ENCODE measurements at places on chromosomes 12 and 14.
A peak's percentile ranks its signal among the peaks of the same experiment; 100 is the strongest.

GRCh38 chr12:69204191-69204590 is 35.2 kb upstream of the CPSF6 start:
- no peak for DNase-seq

- DNase-seq, result no peak
Measured at GRCh38 chr12:47755655-47756562, 2.8 kb downstream of the RAPGEF3 start.

GRCh38 chr12:60096727-60097126 is 500.9 kb downstream of the SLC16A7 start:
- no peak for DNase-seq

DNA sequence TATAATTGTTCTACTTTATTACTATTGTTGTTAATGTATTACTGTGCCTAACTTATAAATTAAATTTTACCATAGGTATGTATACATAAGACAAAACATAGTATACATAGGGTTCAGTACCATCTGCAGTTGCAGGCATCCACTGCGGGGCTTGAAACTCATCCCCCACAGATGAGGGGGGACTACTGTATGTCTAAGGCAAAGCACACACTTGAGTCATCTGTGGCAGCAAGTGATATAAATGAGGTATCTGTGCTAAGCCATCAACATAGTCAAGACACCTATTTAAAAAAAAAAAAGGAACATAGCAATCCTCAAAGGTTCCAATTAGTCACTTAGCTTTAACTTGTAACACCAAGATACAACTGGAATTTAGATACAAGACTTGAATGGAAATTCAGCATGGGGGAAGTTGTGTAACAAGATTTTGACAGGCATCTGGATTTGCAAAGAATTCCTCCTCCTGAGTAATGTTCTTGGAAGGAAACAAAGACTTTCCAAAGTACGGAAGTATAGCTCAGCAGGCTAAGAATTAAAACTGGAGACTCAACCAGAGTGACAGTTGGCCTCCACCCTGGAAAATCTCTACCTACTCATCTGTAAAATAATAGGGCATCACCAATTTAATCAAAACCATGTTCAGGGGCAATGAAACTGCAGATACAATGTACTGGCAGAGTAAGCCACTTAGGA is 14.9 kb downstream of the DCAF5 start:
- DNase-seq, result no peak

GRCh38 chr14:85221832-85222231 is 308.1 kb upstream of the FLRT2 start:
- DNase-seq, result no peak

- no peak for DNase-seq
Measured at GRCh38 chr12:123389560-123390351, 5.8 kb downstream of the KMT5A start.

GRCh38 chr14:92551044-92551841 is 37.7 kb downstream of the RIN3 start:
- no peak for DNase-seq

GRCh38 chr12:104692557-104693218 is 235.9 kb downstream of the CHST11 start:
- DNase-seq, result no peak

DNA sequence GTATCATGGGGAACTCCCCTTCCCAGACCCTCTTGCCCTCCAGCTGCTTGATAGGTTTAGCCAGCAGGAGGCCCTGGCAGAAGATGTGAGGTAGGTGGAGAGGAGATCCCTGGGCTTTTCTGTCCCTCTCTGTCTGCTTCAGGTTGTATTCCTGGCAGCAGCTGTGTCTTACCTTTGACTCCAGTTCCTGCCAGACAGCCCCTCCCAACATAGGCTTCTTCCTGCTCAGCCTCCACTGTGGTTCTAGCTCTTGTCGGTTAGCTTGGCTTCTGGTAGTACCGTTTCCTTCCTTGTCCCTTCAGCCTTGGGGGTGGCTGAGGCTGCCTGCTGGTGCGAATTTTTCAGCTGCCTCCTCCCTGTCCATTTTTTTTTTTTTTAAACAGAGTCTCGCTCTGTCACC is 215.7 kb upstream of the CRY1 start:
- DNase-seq, result no peak

- no peak for DNase-seq
Measured at GRCh38 chr12:13144266-13144828, 40.9 kb upstream of the GSG1 start.

- DNase-seq, result no peak
Measured at GRCh38 chr12:128977441-128977840, 124.2 kb downstream of the GLT1D1 start.

DNA sequence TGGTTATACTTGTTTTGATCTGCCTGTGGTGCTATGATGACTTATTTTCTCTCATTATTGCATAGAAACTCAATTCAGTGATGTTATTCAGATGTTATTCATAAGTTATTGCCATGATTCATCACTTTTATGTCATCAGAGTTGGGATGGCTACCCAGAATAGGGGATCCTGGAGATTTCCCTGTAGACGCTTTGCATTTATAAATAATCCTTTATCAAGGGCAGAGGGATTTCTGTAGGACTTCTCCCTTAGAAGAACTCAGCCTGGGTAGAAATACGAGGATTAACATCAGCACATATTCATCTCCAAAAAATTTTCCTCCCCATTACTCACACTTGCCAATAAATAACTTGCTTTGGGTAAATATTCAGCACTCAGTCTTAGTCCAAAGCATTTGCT is 4.9 kb downstream of the GPRC5A start:
- DNase-seq, result no peak

DNA sequence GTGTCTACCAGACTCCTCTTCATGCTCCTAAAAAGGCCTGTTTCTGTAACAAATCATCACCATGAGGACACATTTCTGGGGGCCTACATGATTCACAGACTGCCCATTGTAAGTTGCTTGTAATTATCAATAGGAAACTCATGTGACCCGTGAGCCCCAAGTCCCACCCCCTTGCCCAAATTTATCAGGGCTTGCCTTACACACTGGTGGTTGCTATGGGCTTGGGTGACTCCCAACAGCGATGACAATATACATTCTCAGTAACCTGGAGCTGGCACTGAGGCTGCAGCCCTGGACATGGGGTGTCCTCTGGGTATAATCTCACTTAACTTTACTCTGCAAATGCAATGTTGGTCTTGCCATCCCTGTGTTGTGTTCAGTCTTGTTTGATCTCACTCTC is 149.2 kb downstream of the NRXN3 start:
- DNase-seq, result no peak

DNA sequence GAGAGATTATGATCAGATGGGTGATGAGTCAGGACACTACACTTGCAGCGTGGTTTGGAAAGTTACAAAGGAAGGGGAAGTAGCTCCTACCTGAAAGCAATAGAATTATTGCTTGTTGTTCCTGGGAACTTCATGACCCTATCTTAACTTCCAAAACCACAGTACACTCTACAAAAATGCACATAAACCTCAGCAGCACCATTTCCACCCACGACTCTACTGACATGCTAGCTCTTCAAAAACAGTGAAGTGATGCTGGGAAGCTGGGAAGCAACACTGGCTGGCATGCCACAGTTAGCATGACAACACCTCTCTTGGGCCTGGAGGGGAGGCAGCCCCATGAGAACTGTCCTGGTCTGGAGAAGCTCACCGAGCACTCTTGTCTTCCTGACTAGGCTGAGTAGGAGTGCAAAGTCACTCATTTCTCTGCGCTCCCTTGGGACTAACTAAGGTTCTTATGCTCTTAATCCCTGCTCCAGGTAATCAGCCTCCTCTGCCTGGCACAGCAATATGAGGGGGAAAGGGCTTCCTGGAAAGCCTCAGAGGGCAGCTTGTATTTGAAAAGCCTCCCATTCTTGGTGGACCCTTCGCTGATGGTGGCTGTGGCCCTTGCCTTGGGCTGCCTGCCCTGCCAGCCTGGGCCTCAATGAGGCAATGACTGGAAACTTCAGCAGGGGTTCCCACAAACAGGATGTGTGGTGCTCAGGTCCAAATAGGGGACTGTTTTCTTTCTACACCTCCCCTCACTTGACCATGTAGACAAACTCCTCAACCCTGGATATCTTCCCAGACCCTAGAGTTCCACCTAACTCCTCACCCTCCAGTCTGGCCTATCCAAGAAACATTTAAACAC is 1.2 kb downstream of the KRT3 start:
- no peak for DNase-seq

DNA sequence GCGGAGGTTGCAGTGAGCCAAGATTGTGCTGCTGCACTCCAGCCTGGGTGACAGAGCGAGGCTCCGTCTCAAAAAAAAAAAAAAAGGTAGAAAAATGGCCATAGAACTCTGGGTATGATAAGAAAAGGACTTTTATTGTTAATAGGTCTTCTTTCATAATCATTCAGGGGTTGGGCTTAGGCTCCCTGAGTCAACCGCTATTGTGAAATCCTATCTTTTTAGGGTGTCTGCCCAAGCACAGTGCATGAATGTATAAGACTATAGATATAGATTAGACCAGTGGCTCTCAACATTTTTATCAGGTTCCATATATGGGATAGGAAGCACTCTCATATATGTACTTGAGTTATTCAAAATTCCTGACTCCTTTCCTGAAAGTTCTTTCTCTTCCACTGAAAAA is 48.7 kb upstream of the USP15 start:
- DNase-seq, result no peak

DNA sequence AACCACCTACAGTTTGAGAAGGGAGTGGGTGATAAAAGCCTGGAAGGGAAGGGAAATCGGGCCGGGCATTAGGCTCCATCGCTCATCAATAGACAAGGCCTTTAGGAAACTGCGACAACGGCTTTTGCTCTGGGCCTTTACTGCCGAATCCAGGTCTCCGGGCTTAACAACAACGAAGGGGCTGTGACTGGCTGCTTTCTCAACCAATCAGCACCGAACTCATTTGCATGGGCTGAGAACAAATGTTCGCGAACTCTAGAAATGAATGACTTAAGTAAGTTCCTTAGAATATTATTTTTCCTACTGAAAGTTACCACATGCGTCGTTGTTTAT is 261 bp upstream of the RNU7-1 start:
- peak; percentile 84 for DNase-seq

GRCh38 chr14:55103971-55104954 is 24.8 kb upstream of the LGALS3 start:
- no peak for DNase-seq

DNA sequence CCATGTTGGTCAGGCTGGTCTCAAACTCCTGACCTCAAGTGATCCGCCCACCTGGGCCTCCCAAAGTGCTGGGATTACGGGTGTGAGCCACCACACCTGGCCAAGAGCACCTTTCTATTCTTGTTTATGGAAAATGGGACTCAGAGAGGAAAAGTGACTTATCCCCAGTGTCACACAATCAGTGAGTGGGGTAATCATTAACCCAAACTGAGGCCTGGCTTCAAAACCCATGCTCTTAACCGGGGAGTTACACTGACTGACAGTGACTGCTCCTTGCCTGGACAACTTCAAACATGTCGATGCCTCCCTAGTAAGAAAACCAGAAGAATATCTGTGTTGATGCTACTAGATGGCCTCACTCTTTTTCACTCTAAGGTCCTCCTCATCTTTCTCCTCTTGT is 7.3 kb downstream of the CLEC7A start:
- DNase-seq, result no peak
